ENCODE measurements at places on chromosomes 11 and 22.
A peak's percentile ranks its signal among the peaks of the same experiment; 100 is the strongest.

DNA sequence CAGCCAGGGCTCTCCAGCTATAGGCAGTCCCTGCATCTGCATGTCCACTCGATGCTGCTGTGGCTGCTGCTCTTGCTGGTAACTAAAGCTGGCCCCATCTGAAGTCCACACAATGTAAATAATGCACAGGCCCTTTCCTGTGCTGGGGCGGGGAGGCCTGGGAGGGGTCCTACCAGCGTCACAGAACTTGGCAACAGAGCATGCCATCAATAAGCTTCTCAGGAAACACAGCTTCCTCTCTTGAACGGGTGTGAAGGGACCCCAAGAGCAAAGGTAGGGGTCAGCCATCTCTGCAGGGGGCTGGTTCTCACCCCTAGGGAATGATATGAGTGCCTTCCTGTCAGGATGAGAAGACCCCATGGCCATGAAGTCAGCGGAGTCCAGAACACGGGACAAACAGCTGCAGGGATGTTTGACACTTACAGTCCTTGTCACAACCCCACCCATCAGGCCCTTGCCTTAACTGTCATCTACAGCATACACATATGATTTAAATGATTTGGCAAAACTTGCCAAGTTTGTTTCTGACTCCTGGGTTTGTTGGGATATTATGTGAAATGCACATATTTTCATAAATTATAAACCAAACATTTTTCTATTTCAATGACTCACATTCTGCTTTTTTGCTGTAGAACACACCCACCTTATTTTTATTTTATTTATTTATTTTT is 39.1 kb upstream of the LYVE1 start:
- no peak for DNase-seq

- DNase-seq, result no peak
These were observed 12.2 kb downstream of the CHRDL2 start for GRCh38 chr11:74719011-74719410.

DNA sequence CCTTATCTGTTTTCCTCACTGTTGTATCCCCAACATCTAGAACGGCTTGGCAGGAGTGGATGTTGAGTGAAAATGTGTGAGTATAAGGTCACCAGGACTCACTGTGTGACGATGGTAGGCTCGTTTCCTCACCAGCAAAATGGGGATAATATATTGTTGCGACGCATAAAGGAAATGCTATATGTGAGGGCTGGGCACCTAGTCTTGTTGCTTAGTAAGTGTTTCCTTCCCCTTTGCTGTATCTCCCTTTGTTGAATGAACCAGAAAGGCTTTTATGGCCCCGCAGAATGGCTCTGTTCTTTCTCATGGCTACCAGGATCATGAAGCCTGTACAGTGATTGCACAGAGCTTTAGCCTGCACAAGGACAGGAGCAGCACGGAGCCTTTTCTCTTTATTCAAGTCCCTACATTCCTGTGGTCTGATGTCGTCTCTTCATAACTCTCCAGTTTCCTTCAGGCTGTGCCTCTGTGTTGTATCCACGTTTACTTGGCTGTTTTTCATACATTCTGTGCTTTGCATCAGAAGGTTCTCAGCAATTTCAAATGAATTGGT is 5.4 kb downstream of the TNRC6B start:
- no peak for DNase-seq

GRCh38 chr22:22229683-22230420 is 14.7 kb upstream of the VPREB1 start:
- no peak for DNase-seq

GRCh38 chr11:113553915-113554314 is 78.7 kb upstream of the DRD2 start:
- DNase-seq, result no peak

DNA sequence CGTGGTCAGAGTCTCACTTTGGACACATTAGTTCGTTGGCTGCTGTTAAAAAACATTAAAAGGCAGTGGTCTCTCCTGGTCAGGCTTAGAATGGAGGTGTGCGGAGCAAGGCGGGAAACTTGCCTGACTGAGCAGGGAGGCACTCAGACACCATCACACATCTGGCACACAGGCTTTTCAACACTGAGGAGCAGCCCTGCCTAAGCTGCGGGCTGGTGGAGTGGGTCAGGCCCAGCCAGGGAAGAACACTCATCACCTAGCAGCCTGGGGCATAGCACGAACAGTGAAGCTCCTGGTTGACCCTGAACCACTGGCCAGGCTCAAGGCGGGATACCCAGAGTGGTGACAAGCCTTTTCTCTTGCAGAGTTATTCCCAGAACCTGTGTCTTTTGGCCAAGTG is 4.2 kb downstream of the KAT5 start:
- DNase-seq, result no peak

DNA sequence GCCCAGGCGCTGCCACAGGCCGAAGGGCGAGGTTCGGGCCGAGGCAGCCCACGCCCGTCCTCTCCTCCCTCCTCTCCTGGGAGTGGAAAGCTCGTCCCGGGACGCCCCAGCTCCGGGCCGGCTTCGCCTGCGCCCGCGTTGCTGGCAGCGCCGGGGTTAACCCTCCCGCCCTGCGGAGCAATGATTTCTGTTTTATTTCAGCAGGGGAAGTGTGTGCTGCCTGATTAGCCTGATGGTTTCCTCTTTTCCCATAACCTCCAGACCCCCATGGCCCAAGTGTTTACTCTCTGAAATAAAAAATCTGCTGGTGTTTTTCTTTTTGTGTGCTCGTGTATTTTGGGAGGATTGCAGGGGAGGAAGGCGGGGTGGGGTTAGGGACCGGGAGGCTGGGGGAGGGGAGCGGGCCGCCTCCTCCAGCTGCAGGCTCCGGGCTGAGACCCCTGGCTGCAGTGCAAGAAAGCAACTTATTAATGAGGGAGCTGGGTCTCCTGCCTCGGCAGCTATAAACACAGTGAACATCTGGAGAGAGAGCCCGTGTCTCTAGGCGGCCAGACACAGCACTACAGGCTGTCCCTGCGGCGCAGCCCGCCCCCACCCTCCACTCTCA is 38.6 kb downstream of the ETS1 start:
- DNase-seq, result no peak

- DNase-seq, result no peak
These were observed 10.7 kb downstream of the CWF19L2 start for GRCh38 chr11:107446822-107447431.

- DNase-seq, result no peak
These were observed 36.2 kb downstream of the DLG2 start for GRCh38 chr11:85590848-85591483.

DNA sequence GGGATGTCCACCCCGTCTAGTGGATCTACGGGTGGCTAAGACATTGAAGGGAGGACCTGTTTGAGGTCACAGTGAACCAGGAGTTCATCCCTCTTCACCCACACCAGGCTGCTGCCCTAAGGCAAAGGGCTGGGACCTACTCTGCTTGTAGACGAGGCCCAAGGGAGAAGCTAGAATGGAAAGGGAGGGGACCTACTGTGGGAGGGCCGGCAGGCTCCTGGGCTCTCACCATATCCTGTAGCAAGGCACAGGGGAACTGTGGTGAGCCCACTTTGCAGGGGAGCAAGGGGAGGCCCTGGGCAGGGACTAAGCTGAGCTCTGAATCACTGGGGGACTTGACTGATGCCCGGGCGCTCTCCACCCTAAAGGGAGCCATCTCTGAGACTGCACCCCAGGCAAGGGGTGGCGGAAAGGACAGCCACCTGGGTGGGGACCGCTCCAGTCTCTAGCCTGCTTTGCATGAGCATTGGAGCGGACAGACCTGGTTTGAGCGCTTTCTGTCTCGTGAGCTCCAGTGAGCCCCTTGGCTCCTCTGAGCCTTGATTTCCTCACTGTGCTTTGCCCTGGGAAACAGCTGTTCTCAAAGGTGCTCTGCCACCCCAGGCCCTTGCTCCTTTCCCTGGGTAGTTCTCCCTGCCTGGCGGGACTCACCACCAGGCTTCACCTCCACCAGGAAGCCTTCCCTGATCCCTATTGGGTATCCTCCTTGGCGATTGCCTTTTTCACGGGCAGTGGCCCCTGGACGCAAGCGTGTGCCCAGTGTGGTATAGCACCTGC is 24.2 kb downstream of the PARVG start:
- no peak for DNase-seq

DNA sequence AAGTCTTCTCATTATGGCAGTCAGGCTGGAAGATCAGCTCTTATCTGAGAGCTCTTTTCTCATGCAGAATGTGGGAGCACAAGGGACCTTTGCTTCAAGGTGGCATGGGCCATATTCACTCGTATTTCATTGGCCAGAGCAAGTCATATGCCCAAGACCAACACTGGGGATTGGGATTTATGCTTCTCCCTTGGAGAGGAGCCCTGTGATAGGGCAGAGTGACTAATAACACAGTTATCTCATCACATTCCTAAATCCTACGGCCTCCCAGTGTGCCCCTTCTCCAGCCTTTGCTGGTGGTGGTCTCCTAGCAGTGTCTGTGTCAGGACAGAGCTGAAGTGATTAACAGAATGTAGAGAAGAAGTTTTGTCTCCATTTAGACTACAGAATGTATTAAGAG is 48.6 kb downstream of the SYT9 start:
- DNase-seq, result no peak

GRCh38 chr11:82047200-82047599 is 686.5 kb downstream of the FAM181B start:
- no peak for DNase-seq

- DNase-seq, result no peak
These were observed 1299.0 kb downstream of the LRRC4C start for GRCh38 chr11:40160418-40160817.

DNA sequence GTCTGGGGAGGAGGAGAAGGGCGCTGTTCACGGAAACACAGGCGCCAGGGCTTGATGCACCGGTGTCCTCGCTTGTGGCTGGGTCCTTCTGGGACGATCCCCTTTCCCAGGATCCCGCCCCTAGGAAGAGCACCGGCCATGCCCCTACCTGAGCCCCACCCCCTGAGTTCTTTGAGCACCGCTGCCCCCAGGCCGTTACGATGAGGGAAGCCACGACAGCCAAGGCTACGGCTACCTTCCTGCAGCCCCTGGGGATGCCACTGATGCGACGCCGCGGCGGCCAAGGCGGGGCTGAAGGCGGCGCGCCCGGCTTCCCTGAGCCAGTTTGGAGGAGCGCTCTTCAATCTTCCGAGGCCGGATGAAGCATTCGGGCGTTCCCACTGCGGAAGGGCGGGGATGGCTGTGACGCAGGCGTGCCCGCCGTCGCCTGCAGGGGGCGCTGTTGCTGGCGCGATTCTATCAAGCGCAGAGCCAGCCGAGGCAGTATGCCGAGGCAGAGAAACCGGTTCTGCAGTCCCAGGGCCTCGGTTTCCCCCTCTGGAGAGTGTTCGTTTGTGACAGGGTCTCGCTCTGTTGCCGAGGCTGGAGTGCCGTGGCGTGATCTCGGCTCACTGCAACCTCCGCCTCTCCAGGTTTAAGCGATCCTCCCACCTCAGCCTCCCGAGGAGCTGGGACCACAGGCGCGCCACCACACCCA is 9.7 kb upstream of the NEFH start:
- peak; percentile 56 for DNase-seq

DNA sequence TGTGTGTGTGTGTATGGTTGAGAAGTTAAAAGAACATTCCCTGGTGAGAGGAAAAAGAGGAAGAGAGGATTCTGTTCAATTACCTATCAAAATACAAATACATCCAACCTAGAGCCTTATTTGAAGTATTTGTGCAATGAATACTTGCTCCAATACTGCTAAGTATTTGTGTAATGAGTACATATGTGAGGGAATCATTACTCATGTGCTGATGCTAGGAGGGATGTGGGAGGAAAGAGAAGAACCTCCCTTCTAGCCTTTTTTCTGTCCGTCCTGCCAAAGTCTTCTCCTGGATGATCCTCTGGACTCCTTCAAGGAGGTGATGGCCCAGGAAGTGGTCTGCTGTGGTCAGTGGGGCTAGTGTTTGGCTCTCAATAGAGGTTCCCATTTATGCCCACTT is 36.0 kb upstream of the ACCSL start:
- no peak for DNase-seq

GRCh38 chr22:24230911-24231656 is 13.8 kb downstream of the GGT5 start:
- peak; percentile 66 for DNase-seq

DNA sequence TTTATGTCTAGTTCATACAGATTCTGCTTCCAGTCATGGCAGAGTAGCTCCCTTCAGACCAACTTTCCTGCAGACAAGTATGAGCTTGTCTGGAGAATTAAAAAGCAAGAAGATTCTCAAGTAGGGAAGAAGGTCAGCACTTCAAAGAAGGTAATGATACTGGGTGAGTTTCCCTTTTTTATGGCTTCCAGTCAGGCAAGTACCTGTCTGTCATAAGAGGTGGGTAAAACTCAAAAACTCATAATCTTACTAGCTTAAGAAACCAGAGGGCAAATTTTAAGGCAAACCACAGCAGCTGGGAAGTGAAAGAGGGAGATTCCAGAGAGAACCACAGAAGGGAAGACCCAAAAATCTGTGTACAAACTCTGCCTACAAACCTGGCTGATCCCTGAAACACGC is 54.2 kb downstream of the DENND5A start:
- no peak for DNase-seq

DNA sequence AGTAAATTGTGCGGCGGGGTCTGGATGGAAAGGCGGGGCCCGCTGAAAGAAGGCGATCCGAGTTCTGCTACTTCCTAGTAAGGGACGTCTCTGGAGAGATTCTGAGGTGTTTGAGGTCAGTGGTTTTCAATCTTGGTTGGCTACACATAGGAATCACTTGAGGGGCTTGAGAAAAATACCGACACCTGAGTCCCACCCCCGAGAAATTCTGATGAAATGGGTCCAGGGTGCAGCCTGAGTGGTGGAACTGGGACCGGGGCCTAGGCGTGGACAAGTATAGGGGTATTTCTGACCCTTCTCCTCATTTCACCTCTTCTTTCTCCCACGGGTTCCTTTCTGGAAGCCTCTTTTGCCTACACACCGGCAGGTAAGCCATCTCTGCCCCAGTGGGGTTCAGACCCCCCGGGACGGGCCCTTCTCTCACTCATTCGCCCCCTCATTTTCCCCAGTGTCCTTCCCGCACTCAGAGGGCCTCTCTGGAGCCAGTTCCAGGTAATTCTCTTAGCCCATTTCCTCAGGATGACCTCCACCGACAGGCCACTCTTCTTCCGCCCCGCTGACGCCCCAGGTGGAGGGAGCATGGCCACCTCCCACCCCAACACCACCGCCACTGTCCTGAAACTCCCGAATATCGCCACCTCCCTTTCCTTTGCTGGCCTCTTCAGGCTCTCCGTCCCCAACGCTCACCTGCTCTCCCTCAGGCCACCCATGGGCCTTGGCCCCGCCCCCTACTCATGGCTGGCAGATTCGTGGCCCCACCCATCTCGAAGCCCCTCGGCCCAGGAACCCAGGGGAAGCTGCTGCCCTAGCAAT is 11.8 kb downstream of the ROBO3 start:
- DNase-seq, result no peak

DNA sequence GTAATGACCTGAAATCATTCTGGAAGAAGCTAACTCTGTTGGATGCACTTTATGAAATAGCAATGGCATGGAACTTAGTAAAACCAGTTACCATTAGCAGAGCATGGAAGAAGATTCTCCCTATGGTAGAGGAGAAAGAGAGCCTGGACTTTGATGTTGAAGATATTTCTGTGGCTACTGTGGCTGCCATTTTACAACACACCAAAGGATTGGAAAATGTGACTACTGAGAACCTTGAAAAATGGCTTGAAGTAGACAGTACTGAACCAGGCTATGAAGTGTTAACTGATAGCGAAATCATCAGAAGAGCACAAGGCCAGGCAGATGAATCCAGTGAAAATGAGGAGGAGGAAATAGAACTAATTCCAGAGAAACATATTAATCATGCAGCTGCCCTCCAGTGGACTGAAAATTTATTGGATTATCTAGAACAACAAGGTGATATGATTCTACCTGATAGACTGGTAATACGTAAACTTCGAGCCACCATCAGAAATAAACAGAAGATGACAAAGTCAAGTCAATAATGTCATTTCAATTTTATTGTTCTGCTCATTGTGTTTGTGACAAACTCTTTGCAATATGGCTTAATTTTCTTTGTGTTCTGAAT is 2.0 kb downstream of the JRKL start:
- no peak for DNase-seq

- no peak for DNase-seq
These were observed 230.8 kb downstream of the CTTN start for GRCh38 chr11:70628855-70629844.
